ENCODE measurements at places on chromosomes 5 and 9.

DNA sequence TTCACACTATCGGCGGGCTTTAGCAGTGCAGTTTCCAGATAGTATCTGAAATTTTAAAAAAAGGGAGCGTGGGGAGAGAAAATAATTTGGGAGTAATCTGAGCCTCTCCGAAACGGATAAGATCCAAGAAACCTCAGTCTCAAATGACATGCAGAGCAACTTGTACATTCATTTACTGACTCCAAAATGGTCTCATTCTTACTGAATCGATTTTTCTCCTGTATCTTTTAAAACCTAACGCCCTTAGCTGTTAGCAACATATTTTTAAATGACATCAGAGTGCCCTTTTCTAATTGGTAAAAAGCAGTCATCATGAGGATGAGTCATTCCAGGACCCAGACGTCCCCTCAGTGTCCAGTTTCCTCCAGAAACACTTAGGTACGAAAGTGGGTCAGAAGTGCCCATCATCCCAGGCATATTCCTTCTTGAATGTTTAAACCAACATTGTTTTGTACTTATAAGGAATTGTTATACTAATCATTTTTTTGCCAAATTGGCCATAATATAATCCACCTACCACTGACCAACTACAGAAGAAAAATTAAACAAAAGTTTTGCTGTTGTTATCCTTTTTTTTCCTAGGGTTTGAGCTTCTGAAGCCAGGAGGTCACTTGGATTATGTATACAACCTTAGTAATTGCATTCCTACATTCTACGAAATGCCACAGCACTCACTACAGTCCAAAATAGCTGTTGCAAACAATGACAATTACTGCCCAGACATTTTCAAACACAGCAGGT lies 354.4 kb downstream of the ADAMTS6 start:
- DNase-seq = no peak

- DNase-seq = no peak
Observed at GRCh38 chr5:83125560-83125959, 48.2 kb downstream of the XRCC4 start.

GRCh38 chr5:16854351-16854750 lies 81.7 kb downstream of the MYO10 start:
- DNase-seq = no peak

DNA sequence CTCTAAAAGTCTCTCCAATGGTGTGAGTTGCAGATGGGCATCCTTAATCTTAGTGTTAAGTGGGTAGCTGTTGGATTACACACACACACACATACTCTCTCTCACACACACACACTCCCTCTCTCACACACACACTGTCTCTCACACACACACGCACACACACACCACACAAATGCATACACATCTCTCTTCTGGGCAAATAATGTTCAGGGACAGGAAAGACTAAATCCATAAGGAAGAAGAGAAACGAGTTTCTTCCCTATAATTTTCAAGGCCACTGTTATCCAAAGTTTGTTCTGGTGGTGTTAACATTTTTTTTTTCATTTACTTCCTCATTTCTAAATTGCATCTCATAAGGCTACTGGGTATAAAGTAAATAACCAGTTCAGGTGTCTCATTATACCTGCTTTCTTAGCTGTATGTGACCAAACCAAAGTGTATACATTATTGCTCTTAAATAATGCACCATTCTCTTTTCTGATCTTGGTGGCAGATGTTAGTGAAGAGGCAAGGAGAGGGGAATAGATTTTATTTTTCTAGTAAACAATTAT lies 22.5 kb upstream of the CCNH start:
- DNase-seq = no peak

- DNase-seq = no peak
Observed at GRCh38 chr9:133884907-133885744, 107.0 kb downstream of the VAV2 start.

DNA sequence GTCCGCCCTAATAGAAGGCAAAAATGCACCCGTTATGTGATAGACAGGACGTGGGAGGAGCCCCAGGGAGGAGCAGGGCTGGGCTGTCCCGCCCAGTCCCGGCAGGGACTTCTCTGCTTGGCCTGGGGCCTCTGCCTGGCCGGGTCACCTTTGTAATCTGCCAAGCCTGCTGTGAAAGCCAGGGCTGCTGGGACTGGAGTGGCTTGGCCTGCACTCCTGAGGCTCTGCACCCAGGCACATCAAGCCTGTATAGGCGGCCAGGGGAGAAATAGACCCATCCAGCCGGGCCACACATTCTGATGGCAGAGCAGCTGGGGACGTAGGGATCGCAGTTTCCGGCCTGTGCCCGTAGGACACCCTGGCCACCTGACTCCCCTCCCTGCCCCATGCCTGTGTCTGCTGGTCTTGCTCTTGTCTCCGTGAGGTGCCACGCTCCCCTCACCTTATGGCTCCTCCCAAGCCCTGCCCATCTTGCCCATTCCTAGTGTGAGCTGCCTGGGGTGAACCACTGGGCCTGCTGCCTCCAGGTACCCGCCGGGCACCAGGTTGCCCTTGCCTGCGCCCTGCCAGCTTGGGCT lies 28.1 kb downstream of the DYNC2I2 start:
- DNase-seq = no peak

- no peak for DNase-seq
Observed at GRCh38 chr9:129497005-129497812, 123.7 kb downstream of the C9orf50 start.

DNA sequence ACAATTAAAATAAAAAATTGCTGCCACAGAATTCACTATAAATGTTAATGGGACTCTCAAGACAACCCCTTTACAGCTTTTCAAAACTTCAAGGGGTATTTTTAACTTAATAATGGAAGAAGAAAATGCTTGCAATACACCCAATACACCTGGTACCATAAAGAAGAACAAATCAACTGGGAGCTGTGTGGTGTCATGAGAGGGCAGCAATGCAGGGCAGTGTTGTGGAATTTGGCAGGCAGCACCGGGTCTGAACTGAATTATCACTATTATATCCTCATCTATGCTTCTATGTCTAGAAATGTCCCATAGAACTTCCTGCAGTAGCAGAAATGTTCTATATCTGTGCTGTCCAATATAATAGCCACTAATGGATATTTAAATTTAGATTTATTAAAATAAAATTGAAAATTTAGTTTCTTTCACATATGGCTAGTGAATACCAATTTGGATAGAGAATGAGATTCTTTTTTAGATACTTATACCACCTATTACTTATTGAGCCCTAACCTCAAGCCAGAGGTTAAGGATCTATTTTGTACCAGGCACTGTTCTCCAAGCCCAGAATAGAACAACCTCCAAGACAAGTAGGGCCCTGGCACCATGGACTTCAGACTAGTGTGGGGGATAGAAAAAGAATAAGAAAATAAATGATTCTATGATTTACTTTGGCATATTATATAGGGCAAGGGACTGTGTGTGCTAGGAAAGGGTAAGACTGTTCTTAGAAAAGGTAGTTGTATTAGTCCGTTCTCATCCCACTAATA lies 265.3 kb downstream of the PDE4D start:
- DNase-seq = no peak

- peak; percentile 64 for DNase-seq
Observed at GRCh38 chr5:132497488-132497997, 7.0 kb upstream of the IRF1 start.

- no peak for DNase-seq
Observed at GRCh38 chr9:90871327-90871935, 69.8 kb downstream of the SYK start.

DNA sequence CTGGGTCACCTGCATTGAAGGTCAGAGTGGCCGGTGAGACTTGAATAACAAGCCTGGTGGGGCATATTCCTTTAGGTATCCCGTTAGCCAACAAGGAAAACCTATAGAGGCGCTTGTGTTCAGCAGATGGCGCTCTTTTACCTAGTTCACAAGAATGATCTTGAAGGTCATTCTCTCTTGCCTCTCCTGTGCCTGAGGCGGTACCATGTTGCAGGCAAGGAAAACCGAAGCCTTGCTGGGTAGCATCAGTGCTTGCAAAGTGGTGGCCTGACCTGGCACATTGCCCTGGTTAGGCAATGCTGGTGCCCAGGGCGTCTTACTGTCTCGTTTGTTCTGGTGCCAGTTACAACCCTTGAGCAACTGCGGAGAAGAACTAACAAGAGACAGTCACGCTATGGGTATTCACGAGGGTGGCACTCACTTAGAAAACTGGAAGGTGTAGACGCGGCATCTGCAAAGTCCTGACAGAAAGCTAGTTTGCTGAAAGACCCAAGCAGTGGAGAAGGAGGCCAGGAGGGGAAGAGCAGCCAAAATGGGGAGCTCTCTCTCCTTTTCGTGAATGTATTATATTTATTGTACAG lies 56.7 kb downstream of the AOPEP start:
- peak; percentile 100 for DNase-seq

GRCh38 chr5:178210686-178211085 lies 6.4 kb downstream of the HNRNPAB start:
- DNase-seq = no peak

DNA sequence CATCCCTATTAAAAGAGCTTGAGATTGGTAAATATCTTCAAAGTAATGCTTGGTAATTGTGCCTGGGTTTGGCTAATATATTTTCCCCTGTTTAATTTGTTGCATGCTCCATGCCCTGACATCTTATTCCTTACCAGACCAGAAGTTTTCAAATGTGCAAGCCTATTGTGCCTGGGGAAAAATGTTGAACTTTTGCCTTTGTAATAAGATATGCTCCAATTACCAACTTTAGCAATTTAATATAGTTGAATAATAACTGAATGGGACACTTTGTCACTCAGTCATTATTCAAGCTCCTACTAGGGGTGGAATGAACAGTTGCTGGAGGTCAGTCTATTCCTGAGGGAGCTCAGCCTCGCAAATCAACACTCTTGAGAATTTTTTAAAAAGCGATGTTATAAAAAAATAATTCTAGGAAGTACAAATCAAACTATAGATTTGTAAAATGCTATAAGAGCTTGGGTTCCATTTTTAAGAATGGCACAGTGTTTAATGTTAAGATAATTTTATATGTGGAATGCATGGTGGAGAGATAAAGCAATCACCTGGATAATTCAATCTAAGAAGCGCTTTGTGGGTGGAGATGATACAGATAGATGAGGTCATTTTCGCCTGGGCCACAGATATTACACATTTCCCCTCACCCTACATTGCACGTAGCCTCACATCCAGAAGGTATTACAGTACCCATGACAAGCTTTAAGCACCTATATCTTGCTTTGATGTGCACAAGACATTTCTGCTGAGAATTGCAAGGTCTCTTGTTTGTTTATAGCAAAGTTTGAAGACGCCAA lies 231.8 kb downstream of the PIK3R1 start:
- DNase-seq = no peak

- DNase-seq = peak; percentile 93
Observed at GRCh38 chr5:132387640-132388117, 18.2 kb downstream of the SLC22A5 start.

DNA sequence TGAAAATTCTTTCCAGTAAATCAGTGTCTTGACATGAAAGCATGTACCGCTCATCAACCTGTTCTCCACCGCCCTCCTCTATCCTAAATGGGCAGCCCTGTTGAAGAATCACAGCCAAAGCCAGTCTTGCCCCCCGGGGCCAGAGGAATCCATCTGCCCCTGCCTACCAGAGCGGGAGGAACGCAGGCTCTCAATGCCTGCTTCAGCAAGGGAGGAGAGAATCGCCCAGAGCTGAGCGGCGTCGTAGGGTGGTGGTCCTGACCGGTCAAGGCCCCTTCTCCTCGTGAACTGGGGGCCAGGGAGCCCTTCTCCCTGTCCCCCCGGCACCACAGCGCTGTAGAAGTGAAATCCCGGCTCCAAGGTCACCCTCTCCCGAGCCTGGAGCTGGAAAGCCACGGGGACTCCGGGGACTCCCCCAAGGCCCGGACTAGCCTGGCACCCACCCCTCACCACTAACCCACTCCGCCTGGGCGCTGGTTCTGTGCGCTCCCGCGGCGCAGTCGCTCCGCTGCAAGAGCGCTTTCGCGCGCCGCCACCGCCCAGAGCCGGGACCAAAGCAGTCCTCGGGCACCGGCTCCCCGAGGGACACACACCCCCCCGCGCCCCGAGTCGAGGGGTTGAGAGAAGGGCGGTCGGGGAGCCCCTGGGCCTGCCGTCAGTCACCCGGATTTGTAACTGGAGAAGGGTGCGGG lies 718 bp upstream of the TMEM215 start:
- no peak for DNase-seq

- DNase-seq = no peak
Observed at GRCh38 chr5:81202655-81203054, 30.5 kb upstream of the CKMT2 start.

GRCh38 chr9:16661816-16662215 lies 208.7 kb downstream of the BNC2 start:
- no peak for DNase-seq

GRCh38 chr5:1486271-1486670 lies 37.5 kb downstream of the LPCAT1 start:
- no peak for DNase-seq

DNA sequence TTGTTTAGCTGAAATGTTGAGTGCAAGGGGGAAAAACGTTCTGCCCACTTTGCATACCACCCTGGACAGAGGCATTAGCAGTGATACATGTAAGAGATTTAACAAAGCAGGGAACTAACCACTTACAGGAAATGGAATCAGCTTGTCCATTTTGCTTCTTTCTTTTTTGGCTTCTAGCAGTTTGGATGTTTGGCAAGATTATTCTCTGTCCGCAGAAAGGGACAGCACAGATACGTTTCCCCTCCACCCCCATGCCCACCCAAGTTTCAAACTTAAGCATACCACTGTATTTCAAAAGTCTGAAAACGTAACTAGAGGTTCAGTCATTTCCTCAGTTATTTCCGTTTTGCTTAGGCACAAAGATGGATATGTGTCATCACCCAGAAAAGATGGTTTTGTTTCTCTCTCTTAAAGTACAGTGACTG lies 118.4 kb downstream of the GDNF start:
- DNase-seq = no peak

DNA sequence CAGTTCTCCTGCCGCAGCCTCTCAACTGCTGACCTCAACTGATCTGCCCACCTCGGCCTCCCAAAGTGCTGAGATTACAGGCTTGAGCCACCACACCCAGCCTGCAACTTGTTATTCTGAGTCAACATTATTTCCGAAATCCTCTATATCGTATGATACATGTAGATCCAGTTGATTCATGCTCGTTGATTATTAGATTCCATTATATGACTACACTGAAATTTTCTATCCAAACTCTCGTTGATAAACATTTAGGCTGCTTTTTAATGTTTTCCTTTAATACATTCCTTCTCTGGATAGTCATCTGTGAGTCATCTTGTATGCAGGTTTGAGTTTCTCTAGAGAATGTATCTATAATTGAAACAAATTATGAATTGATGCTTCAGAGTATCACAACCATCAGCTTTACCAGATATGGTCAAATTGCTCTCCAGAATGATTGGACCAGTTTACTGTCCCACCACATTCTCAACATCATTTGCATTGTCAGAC lies 4.1 kb downstream of the CDK7 start:
- DNase-seq = peak; percentile 86

DNA sequence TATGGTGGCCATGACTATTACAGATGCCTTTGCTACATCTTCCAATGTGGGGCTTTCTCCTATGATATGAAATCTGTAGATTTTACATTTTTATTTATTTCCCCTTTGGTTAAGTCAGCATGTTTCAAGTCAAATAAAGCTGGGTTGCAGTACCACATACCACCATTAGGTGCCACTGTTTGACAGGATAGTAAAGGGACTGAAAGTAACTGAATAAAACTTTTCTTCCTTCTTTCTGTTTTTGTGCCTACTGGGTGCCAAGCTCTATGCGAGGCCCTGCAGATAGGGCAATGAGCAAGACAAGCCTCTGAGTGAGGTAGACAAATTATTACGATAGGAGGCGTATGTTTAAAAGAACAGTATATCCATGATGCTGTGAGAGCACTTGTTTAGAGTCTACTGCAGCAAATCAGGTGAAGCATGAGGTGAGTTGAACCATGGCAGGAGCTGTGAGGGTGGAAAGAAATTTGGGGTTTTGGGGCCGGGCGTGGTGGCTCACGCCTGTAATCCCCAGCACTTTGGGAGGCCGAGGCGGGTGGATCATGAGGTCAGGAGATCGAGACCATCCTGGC lies 64.8 kb downstream of the GDNF start:
- peak; percentile 20 for DNase-seq

All from epithelial cell of esophagus (primary cell).